ENCODE measurements at places on chromosomes 6 and 20. TPM values are rescaled to one million over a fixed set of nuclear protein-coding genes. Genes with fewer than 3 reads are reported as not detected.

DNA sequence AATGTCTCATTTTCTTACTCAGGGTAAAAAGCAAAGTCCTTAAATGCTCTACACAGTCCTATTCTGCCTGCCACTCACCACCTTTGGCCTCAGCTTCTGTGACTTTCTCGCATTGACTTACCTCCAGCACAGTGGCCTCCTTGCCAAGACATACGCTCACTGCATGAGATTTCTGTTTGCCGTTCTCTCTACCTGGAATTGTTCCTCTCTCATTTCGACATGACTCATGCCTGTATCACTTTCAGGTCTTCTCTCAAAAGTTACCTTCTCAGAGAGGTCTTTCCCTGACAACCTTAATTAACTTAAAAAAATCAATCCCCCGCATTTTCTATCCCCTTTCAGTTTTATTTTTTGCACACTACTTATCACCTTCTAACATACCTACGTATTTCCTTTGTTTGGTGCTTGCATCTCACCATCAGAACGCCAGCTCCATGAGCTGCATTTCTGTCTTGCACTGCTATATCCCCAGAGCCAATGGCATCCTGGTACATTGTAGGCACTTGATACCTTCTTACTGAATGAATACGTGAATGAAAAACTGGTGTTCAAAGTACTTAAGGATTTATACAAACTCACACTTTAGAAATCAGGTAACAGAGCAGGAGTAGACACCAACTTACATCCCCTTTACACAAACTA, 24.5 kb downstream of the TENT5A start:
- DNase-seq, result no peak

- DNase-seq, result no peak
Measured at GRCh38 chr6:145559836-145560235, 175.5 kb downstream of the EPM2A start.

DNA sequence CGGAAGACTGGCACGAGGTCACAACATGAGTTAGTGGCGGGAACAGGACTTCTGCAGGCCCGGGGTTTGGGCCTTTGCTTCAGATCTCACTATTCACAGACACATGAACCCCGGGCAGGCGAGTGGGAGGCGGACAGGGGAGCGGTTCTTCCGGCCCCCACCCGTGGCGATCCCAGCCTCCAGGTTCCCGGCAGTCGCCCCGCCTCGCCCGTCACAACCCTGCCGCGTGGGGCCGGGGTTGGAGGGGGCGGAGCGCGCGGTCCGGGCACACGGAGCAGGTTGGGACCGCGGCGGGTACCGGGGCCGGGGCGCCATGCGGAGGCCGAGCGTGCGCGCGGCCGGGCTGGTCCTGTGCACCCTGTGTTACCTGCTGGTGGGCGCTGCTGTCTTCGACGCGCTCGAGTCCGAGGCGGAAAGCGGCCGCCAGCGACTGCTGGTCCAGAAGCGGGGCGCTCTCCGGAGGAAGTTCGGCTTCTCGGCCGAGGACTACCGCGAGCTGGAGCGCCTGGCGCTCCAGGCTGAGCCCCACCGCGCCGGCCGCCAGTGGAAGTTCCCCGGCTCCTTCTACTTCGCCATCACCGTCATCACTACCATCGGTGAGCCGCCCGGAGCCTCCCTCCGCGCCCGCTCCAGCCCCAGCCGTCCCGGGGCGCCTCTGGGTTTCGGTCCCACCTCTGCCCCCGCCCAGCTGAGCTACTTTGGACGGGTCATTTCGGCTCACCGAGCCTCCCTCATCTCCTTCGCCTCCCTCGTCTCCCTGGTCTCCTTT, at the start of gene KCNK15:
TSS of gene KCNK15 (plus strand) at position 268 of the 769 bp plus-strand sequence. CDS start at position 314, 46 bp downstream.
- DNase-seq, result peak; percentile 50

DNA sequence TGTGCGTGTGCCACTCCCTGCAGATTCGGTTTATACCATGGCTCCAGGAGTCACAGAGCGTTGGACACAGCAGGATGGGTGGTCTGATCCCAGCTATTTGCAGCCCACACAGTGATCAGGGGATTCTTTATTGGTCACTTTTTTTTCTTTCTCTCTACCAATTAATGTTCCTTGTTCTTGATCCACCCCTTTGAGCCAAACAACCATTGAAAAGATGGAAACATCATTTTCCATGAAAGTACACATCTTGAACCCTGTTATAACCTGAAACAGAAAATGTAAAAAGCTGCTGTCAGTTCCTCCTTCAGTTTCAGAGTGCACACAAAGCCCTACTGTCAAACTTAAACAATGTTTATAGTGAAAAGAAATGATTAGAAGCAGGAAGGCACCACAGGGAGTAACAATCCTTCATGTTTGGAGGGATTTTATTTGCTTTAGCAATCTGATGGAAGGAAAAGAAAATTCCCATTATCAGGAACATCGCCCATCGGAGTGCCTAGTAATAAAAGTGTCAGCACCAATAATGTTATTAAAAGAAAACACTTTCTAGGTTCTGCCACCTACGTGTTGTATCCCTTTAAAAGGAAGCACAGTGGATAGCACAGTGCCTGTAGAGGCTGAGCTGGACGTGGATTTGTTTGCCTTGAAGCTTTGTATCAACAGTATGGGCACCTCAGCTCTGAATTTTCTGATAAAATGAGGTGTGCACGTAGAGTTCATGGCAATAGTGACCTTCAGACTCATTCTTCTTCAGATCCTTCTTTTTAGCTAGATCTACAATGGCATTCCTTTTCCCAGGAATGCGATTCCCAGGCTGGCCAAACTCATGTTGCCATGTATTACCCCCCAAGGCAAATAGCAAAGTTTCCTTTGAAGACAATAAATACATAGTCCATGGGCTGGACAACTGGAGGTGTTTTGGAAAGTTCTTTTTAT, 16.1 kb upstream of the THBD start:
- no peak for DNase-seq

DNA sequence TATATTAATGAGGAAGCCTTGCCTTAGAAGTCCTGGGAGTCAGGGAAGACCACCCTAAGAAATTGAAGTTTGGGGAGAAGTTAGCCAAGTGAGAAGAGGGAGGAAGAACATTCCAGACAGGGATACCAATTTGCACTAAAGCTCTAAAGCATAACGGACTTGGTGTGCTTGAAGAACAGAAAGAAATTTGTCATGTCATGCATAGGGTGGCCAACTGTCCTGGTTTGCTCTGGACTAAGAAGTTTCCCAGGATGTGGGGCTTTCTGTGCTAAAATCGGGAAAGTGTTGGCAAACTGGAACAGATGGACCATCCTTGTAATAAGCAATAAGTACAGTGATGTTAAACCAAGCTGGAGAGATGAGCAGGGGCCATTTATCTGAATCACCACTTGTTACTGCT, 217.6 kb downstream of the ZNF217 start:
- no peak for DNase-seq

AFG1L gene
- 5.2 TPM for polyA plus RNA-seq

PPARD gene
- polyA plus RNA-seq, result 22.6 TPM

ENPP5 gene
- polyA plus RNA-seq, result 4.7 TPM

Data from muscle of leg (tissue), 16 donors.